ENCODE measurements at places on chromosomes 13 and 19.

GRCh38 chr13:88303605-88304004, 632.4 kb downstream of the SLITRK5 start:
- DNase-seq = no peak

DNA sequence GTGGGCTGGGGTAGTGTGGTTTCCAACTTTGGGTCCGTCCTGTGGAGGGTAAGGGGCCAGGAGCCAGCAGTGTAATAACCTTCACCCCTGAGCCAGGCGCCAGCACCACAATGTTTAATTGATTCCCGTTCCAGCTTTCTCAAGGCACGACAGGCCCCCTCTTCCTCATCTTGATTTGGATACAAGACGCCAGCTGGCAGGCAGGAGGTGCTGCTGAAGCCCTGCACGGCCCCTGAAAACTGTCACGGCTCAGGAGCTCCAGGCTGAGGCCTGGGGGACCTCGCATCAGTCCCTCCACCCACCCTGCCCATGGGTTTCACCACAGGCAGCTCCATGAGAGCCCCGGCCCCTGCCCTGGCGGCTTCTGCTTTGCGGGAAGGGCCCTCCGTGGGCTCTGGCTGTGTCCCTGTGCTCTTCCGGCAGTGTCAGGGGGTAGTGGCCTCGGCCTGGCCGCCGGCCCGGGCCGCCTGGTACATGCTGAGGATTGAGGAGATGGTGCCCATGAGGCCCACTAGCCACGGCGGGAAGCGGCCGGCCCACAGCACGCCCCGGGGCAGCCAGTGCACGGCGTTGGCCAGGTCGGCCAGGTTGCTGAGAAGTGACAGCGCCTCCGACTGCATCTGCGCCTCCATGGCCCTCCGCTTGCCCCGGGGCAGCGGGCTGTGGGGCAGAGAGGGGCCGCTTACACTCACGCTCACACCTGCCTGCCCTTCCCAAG, 11.9 kb downstream of the PEX11G start:
- no peak for DNase-seq

DNA sequence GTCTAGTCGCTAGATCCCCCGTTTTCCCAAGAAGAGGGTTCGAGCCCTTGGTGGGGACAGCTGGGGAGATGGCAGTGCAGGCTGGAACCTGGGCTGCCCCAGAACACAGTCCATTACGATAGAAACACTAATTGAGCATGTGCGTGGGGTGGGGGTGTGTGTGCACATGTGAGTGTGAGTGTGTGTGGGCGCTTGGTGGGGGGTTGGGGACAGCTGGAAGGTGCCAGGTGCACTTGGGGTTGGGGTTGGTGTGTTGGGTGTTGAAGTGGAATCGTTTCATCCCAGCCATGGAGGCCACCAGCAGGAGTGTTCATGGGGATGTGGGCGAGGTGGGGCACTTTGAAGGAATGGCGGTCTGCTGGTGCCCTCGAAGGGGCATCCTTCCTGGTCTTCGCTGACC, 18.1 kb upstream of the NPAS1 start:
- DNase-seq = no peak

- DNase-seq = no peak
Observed at GRCh38 chr19:927351-927779, 1.5 kb downstream of the ARID3A start.

DNA sequence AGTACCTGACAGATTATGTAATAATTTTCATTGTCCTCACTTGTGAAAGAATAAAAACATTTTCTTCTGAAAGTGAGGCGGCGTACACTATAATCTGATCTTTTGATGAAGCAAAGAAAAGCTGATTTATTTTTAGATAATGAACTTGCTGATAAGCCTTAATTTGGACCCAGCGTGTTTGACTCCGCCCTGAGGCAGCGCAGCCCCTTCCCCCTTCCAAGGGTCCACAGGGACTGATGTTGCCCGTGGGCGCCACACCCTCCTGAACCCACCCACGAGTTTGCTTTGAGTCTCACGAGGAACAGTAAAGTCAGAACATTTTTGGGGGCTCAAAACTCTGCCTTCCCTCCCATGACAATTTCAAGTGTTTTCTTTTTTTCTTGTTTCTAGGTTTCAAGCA, 40.0 kb downstream of the TEX29 start:
- no peak for DNase-seq

DNA sequence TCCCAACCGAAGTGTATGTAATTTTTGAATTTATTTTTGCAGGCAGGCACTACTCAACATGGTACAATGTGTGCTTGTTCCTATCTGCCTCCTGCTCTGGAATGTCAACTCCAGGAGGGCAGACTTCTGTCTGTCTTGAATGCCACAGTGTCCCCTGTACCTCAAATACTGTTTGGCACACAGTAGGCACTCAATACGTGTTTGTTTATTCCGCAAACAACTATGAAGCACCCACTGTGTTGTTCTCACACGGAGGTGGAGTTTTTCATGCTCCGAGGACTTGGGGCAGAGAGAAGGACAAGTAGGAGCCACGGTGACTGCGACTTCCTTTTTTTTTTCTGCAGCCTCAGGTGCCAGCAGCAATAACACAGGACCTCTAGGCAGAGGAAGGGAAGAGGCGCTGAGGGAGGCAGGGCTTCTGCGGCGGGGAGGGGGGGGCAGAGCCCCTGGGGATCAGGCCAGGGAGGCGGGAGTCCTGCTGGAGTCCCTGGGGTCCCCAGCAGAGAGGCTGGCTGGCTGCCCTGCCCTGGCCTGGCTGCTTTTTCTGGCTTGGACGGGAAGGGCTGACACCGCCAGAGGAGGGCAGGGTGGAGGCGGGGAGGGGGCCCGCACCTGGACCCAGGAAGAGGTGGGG, 29.3 kb upstream of the TNFAIP8L1 start:
- DNase-seq = no peak

DNA sequence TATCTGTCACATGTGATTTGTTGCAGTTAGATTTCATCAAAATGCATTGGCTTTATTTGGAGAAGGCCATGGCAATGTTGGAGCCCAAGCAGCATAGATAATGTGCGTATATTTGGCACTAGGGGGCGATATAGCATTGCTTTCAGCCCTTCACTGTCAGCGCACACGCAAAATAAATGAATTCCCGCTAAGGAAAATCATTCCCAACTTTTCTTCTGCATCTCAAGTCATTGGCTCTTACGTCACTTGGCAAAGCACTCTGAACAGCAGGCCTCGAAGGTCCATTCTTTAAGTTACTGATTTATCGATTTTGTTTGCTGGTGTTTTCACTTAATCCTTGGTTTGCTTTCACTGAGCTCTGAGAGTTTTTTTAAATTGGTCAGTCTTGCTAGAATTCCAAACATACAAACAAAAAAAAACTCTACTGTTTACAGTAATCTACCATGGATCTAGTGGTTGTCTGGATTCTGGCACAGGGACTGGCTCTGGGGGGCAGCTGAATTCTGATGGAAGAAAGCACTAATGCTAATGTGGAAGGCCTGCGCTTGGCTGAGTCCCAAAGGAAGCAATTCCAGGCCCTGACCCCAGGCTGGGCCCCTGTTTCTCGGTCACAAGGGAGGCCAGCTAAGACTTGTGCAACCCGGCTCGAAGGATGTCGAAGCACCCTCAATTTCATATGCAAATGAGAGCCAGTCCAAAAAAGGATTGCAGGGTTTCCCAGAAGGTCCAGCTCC, 97.7 kb upstream of the IPO5 start:
- peak; percentile 32 for DNase-seq

DNA sequence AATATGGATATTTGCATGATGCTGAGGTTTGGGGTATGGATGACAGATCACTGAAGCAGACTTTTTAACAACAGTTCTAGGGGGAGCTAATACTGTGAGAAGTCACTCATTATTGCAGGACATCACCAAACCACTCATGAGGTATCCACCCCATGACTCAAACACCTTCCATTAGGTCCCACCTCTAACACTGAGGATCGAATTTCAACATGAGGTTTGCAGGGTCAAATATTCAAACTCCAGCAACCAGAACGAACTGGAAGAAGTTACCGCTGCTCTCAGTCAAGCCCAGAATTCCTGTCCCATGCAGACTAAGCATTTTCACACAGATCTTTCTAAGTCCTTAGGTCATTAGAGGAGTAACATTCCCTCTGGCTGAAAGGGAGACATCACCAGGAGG, 758.9 kb downstream of the UQCRFS1 start:
- DNase-seq = no peak

DNA sequence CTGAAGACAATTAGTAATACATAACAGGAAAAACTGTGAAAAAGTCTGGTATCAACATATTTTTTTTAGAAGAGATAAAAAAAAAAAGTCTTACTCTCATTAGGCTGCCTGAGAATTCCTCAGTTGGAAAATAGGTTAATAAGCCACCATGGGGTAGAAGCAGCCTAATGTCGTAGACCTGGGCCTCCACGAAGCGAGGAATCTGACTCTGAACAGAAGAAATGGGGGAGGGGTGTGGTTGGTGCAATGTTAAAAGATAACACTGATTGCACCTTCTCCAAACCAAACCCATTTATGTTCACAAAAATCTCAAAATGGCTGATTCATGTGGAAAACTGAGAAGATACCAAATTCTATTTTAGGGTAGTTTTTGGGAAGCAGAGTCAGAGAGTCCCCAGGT, 62.4 kb downstream of the MPHOSPH8 start:
- no peak for DNase-seq

DNA sequence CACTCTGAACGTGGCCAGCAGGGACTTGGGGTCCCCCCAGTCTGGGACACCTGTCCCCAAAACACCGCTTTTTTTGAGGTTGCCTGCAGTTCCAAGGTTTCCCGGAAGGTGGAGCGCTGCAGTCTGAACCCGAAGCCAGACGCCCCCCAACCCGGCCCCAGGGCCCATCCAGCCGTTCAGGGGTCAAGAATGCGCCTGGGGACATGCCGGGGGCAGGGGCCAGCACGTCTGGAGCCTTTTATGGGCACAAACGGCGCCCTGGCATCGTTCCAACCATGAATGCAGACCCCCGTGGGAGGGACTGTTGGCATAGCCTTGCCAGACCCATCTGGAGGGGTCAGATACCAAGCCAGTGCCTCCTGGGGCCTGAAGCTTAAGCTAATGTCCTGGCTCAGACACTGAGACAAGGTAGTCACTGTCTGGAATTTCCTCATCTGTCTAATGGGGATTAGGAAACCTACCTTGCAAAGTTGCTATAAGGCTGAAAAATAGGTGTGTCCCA, 6.9 kb downstream of the S1PR5 start:
- DNase-seq = peak; percentile 67

DNA sequence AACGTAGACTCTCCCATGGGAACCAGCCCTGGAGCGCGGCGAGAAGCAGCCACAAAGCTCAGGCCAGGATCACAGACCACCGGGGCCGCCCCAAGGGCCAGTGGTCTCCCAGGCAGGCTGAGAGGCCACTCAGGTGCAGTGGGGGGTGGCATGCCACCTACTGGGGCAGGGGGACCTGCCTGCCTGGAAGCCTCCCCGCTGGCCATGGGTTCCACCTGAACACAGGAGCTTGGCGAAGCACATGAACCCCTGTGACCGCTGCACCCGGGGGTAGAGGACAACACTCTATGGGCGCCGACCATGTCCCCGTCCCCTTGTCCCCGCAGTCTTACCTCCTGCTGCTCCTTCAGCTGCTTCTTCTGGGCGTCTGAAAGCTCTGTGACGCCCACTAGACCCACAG, 6.8 kb upstream of the TM6SF2 start:
- DNase-seq = no peak

DNA sequence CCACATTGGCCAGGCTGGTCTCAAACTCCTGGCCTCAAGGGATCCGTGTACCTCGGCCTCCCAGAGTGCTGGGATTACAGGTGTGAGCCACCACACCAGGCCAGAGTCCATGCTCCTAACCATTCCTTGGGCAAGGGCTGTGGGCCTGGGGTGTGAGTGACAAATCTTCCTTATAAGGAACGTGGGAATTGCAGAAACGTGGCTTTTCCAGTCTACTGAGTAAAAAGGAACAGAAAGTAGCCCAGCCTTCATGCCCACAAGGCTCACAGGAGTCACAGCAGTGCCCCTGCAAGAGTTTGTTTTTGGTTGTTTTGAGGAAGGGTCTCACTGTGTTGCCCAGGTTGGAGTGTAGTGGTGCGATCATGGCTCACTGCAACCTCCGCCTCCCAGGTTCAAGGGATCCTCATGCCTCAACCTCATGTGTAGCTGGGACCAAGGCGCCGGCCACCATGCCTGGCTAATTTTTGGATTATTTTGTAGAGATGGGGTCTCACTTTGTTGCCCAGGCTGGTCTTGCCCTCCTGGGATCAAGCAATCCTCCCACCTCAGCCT, 5.1 kb downstream of the MYPOP start:
- no peak for DNase-seq

DNA sequence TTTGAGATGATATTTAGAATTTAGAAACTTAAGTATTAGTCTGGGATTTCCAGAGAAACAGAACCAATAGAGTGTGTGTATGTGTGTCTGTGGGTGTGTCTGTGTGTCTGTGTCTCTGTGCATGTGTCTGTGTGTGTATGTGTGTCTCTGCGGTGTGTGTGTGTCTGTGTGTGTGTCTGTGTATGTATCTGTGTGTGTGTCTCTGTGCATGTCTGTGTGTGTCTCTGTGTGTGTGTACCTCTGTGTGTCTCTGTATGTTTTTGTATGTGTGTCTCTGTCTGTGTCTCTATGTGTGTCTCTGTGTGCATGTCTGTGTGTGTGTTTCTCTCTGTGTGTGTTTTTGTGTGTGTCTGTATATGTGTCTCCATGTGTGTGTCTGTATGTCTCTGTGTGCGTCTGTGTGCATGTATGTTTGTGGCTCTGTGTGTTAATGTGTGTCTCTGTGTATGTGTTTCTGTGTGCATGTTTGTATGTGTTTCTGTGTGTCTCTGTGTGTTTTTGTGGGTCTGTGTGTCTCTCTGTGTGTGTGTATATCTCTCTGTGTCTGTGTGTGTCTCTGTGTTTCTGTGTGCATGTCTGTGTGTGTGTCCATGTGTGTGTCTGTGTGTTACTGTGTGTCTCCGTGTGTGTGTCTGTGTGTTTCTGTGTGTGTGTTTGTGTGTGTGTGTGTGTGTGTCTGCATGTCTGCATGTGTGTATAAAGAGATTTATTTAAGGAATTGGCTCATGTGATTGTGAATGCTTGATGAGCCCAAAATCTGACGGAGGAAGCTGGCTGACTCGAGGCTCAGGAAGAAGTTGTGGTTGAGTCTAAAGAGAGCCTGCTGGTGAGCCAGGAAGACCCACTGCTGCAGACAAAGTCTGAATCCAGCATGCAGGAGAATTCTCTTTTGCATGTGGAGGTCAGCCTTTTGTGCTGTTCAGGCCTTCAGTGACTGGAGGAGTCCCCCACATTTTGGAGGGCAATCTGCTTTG, 22.2 kb downstream of the GPR42 start:
- no peak for DNase-seq

- no peak for DNase-seq
Observed at GRCh38 chr13:53038993-53039392, 10.4 kb downstream of the OLFM4 start.

GRCh38 chr19:41095703-41096102, 7.5 kb downstream of the CYP2A13 start:
- no peak for DNase-seq

GRCh38 chr13:107067381-107067780, 499.4 kb upstream of the ARGLU1 start:
- no peak for DNase-seq

All from CD4-positive, alpha-beta T cell treated with Interleukin-12 subunit alpha and Interleukin-12 subunit beta, for 1 hour (primary cell).